ENCODE measurements at places on chromosomes 7 and 10. TPM values are rescaled to one million over a fixed set of nuclear protein-coding genes. Genes with fewer than 3 reads are reported as not detected.

- no peak for DNase-seq
These were observed 4.2 kb downstream of the TMEM270 start for GRCh38 chr7:73864981-73865711.

- peak; percentile 20 for DNase-seq
These were observed 136.3 kb downstream of the KCNMA1 start for GRCh38 chr10:77501152-77501845.

The LRRC4 gene
- total RNA-seq, result 21.4 TPM

The ZNF33B gene
- total RNA-seq, result 50.5 TPM
